ENCODE measurements at places on chromosomes 2 and 18.

DNA sequence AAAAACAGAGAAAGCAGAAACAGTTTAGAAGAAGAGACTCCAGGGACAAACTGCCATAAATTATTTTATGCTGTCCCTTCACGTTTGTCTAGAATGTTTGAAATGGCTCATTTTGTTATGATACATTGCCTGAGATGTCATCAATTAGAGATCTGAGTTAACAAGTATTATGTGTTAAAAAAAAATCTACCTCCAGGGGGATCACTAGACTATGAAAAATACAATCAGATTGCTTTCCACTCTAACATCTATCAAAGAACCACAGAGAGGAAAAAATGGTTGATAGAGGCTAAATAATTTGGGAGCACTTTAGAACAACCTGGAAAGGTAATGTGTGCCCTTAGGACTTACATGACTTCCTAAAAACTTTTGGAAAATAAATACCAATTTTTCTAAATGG, 103.8 kb upstream of the CCDC150 start:
- DNase-seq = no peak

- DNase-seq = no peak
Measured at GRCh38 chr18:37335409-37335736, 230.2 kb downstream of the CELF4 start.

DNA sequence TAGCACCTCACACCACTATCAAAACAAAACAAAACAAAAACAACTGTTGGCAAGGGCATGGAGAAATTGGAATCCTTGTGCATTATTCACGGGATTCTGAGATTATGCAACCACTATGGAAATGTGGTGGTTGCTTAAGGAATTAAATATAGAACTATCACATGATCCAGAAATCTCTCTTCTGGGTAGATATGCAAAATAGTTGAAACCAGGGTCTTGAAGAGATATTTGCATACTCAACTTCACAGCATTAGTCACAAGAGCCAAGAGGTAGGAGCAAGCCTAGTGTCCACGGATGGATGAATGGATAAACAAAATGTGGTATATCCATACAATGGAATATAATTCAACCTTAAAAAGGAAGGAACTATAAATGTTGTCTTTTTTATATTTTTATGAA, 7.0 kb downstream of the TMEM131 start:
- no peak for DNase-seq

GRCh38 chr2:47253447-47253846, 98.3 kb upstream of the STPG4 start:
- no peak for DNase-seq

DNA sequence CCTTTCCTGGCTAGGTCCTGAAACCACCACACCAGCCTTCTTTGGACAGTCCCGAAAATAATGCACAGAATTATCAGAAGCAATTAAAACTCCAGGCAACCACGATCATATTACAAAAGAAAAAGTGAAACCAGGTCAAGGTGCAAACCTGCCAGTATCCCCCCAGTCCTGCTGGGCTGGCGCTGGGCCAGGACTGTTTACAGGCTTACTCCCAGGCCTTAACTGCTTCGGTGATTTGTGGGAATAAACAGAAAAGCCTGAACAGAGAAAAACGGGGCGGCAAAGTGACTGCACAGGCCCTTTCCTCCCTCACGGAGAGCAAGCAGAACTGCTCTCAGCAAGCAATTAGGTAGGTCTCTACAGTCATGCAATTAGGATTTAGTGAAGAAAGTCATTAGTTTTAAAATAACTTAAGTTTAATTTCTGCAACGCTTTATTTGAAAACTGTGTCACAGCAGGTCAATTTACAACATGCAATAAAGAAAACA, 1.3 kb downstream of the HDAC4 start:
- peak; percentile 36 for DNase-seq

DNA sequence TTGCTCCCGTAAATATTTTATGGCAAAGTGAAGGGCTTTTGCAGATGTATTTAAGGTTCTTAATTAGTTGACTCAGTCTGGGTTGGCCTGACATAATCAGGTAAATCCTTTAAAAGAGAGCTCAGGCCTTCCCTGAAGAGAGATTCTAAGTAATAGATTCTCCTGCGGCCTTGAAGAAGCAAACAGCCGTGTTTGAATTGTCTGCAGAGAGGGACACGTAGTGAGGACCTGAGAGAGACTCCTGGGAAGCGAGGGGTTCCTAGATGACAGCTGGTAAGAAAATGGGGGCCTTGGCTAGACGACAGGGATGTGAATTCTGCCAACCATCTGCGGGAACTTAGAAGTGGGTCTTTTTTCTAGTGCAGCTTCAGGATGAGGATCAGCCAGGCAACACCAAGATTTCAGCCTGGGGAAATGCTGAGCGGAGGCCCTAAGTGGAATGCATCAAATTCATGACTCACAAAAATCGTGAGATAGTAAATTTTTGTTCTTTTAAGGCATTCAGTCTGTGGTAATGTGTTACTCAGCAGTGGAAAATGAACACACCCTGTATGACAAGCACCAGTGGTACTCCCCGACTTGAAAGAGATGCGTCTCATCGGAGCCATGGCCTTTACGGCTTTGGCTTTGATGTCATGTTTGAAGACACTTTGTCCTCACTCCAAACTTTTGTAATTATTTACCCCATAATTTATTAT, 62.1 kb upstream of the SMIM21 start:
- no peak for DNase-seq

- DNase-seq = no peak
Measured at GRCh38 chr2:106139238-106139935, 54.7 kb downstream of the UXS1 start.

DNA sequence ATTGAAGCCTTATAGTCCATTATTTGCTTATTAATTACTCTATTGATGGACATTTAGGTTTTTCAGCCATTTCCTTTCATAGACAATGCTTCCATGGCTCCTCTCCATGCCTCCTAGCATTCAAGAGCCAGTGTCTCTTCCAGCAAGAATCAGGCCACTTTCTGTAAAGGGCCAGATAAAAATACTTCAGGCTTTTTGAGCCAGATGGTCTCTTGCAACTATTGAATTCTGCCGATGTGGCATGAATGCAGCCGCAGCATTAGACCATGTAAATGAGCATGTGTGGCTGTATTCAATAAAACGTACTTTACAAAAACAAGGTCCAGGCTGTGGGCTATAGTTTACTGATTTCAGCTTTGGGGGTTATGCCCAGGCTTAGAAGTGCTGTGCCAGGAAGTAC, 38.5 kb downstream of the TRAF3IP1 start:
- DNase-seq = no peak

All from stimulated activated CD4-positive, alpha-beta T cell treated with anti-CD3 and anti-CD28 coated beads, Interleukin-1b, Interleukin-23, amount 100 ng/mL, for 4 hours (primary cell).